ENCODE measurements at places on chromosomes 13 and 19.

GRCh38 chr13:72074663-72075062 lies 207.7 kb upstream of the DACH1 start:
- no peak for DNase-seq

GRCh38 chr13:75704927-75705288 lies 68.8 kb downstream of the LMO7 start:
- no peak for DNase-seq

DNA sequence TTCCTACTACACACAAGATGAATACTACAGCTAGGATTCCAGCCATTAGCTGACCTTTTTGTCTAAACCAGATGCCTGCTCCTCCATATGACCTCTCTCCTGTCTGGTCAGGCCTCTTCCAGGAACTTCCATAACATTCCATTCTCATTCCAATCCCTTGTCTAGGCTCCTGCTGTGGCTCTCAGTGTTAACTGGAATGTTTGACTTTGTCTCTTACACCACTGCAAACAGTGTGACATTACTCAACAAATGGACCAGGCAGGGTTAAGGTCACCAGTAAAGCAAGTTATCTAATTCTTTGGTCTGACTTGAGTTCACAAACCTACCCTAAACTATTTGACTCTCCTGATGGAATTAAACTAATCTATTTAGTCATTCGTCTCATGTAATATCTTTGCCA lies 2.1 kb upstream of the GPC6 start:
- peak; percentile 32 for DNase-seq

DNA sequence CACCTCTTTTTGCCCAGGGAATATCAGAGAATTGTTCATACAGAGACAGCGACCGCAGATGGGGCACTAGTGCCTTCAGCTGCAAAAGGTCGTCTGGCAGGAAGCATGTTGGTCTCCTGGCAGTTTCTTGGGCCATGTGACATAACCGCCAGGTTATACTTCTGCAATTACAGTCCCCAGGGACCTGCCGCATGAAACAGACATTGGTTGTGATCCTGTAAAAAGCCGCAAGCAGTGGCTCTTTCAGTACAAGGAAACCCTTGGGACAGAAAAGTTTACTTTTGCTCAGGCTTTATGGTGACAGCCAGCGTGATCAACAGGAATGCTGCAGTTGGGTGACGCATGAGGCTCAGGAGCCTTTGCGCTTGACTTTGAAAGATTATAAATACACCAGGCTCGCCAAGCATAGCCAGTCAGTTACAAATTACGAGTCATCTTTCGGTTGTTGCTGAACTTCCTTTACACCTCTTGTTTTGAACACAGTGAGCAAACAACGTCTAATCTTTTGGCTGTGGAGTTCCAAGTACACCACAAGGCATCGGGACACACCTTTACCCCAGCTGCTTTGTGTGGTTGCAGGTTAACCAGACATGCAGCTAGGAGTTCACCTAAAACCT lies 50.5 kb upstream of the UBE2L5 start:
- peak; percentile 28 for DNase-seq

- no peak for DNase-seq
Measured at GRCh38 chr19:1311543-1312091, 25.9 kb downstream of the EFNA2 start.

DNA sequence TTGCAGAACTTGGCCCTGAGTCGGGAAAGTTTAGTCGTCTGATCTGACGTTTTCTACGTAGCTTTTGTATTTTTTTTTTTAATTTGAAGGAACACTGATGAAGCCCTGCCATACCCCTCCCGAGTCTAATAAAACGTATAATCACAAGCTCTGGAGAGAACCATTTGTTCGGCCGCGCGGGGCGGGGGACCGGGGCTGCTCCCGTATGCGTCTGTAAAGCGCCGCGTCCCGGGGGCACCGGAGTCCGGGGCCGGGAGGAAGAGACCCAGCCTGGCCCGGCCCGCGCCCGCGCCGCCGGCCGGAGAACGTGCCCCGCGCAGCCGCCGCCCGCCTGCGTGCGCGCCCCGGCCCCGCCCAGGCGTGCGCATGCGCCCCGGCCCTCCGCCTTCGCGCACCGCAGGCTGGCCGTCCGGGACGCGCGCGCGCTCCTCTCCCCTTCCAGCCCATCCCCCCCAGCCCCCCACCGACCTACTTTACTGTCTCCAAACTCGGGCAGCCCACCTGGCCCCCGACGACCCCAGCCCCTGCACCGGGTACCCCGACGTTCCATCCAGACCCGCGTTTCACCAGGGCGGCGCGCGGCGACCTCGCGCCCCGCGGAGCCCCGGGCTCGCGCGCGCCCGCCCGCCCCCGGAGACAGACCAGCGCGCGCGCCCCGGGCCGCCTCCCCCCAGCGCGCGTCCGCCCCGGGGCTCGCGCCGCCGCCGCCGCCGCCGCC lies 785 bp upstream of the USF2 start:
- no peak for DNase-seq

GRCh38 chr13:93080587-93080986 lies 146.0 kb upstream of the GPC6 start:
- DNase-seq: no peak

DNA sequence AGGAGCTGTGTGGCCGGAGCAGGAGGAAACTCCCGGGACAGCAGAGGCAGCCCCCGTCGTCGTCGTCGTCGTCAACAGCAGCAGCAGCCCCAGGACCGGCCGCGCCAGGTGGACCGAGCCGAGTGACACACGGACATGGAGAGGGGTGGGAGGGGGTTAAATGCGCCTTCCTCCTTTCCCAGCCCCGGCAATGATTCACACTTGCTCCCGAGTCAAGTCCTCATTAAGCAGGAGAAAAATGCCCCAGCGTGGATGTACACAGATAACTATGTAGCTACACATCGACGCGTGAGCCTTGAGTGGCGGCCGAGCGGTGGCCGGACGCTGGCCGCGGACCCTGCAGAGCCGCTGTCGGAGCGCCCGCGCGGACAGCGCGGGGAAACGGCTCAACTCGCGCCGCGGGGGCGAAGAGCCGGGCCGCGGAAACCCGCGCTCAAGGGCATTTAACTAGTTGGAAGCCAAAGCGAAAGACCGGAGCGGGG lies 645 bp downstream of the UBL3 start:
- DNase-seq: no peak

- no peak for DNase-seq
Measured at GRCh38 chr13:25095851-25096453, at the start of gene PABPC3. PABPC3 (plus strand) TSS chr13:25096136; CDS start chr13:25096199, 63 bp downstream.

Data from AG09309 (cell line).